ENCODE measurements at places on chromosomes 11 and 22. TPM values are rescaled to one million over a fixed set of nuclear protein-coding genes. Genes with fewer than 3 reads are reported as not detected.

Gene OR5P2
- not detected for total RNA-seq

Gene OR51S1
- total RNA-seq, result not detected

Gene C2CD3
- total RNA-seq, result 14.7 TPM

Gene SLC43A3
- 108 TPM for total RNA-seq

Gene TSKU
- total RNA-seq, result 59.5 TPM

DNA sequence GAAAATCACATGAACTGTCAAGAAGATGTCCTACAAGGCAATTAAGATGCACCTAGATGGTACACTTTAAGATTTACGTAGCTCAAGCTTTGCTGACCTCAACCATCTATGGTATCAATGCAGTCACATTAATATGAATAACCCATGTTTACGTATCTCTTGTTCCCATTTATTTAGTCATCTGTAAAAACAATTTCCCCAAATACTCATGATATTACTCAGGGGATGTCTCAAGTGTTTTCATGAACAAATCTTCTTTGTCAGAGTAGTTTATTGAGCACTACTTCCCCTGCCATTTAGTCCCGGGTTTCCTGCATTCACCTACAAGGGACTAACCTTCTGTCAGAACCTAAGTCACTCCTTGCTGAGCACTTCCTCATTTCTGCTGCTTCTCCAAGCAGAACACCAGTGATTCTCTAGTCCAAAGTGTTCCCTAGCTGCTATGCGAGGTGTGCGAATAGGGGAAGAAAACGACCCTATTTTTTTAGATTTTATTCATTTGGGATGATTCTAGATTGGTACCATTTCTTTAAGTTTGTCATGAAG, 554.3 kb upstream of the LRRC4C start:
- no peak for DNase-seq

- DNase-seq, result no peak
Measured at GRCh38 chr11:11243209-11243589, 109.9 kb downstream of the CSNK2A3 start.

GRCh38 chr11:2522631-2523255, 77.9 kb downstream of the KCNQ1 start:
- DNase-seq, result no peak

- DNase-seq, result no peak
Measured at GRCh38 chr11:11865449-11865848, 23.7 kb downstream of the USP47 start.
